NCI-H510A (cell line): ENCODE measurements at places on chromosomes 12 and 14.
A peak's percentile ranks its signal among the peaks of the same experiment; 100 is the strongest.

DNA sequence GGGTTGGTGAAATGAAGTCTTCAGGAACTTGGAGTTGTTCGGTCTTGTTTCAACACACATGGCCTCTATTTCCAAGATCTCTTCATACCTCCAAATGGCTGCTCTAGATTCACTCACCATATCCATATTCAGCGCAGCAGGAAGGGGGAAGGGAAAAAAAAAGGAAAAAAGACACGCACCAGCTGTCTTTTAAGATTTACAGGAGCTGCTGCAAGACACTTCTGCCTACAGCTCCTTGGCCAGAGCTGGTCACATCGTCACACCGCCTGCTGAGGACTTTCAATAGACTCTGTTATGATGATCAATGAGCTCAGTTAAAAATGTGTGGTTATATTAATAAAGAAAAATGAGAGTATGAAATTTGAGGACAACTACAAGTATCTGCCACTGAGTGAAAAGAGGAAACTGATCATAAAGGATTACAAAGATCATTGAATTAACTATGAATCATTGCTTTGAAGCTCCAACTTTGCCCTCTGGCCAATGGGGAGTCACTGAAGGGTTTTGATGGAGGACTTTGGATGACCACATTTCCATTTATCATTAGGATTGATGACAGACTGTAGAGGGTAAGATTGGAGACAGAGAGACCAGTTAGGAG lies 182.1 kb upstream of the HMGA2 start:
- no peak for DNase-seq

DNA sequence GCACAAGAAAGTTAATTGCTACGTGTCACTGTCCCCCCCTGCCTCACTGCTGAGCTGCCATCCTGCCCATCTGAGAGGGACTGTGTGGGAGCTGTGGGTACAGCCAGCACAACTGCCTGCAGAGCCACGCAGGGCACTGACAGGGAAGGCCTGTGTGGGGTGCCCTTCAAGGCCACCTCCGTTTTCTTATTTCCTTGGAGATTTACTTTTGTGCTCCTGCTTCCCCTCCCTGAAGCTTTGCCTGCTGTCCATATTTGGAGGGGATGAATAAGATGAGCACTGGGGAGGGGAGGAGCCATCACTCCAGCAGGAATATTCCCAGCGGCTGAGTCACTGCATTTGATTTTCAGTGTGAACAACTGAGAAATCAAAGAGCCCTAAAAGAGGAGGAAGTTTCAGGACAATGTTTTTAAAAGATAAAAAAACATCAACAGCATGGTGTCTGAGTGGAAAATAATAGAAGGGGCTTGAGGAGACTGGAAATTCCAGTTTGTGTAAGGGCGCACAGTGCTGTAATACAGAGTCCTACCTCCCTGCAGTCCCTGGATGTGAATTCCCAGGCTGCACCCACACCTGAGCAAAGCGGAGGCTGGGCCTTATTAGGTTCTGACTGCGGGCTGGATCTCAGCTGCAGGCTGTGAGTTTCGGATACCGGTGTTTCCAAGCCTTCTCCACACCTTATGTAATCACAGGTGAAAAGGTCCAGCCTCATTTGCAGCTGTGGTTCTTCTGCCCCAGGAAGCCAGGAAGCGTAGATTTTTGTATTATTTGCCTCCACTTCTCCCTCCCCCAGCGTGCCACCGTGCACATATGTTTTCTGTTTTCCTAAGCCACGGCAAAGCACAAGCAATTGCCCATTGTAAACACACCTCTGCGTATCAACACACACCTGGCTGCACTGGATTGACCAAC lies 192.6 kb upstream of the BCL2L14 start:
- DNase-seq, result peak; percentile 76

DNA sequence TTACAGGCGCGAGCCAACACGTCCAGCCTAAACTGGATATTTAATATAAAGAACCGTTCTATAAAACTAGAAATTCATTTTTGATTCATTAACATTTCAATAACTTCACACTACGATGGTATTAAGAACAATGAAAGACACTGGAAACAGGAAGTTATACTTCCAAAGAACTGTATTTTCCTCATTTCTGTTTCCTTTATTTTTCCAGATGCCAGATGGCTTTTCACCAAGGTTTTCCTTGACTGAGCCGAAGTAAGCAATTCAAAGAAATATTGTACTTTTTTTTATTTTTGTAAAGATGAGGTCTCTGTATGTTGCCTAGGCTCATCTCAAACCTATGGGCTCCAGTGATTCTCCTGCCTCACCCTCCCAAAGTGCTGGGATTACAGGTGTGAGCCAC lies 28.2 kb downstream of the EEA1 start:
- no peak for DNase-seq

GRCh38 chr14:88264116-88264515 lies 59.0 kb downstream of the KCNK10 start:
- no peak for DNase-seq

DNA sequence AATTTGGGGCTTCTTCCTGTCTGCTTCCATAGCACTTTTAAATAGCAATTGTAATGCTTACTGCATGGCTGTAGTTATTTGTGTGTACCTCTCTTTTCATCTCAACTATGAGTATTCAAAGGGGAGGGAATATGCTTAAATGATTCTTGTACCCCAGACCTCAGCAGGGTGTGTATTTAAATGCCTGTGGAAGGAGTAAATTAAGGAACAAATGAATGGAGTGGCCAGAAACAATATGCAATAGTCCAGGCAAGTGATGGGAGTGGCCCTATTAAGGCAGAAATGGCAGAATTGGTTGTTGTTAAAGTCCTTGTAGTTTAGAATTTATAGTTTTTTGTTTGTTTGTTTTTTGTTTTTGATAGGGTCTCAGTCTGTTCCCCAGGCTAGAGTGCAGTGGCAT lies 1.5 kb downstream of the RAD51B start:
- DNase-seq, result no peak

- no peak for DNase-seq
Measured at GRCh38 chr14:47186486-47186885, 488.9 kb downstream of the MDGA2 start.

DNA sequence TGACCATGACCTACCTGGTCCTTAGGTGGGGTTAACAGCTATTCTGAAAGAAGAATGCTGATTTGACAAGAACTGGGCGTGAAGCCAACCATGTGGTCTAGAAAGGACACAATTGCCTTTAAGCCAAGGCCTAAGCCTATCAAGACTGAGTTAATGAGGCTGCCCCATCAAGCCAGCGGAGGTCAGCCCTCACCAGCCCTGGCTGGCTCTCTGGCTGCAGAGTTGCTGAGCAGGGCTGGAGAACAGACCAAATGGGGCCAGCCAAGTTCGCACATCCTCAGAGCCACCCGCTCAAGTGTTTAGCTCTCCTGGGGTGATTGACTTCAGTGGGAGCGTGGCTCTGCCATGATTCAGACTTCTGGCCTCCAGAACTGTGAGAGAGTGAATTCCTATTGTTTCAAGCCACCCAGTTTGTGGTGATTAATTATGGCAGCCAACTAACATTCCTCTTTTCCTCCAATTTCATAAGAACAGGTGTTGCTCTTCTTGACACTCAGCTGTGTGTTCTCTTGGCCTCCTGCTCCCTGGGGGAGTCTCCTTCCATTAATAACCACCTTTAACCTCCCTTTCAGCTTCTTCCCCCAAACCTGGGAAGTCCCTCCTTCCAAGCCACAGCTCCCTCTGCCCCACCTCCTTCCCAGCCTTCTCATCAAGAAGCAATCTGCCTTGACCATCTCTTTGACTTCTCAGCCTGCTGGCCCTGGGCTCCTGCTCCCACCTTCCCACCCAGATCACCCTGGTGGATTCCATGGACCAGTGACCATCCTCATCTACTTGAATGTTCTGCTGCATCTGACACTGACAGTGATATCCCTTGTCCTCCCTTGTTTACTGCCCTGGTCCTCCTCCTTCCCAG lies 5.3 kb upstream of the SERPINA5 start:
- DNase-seq, result no peak

DNA sequence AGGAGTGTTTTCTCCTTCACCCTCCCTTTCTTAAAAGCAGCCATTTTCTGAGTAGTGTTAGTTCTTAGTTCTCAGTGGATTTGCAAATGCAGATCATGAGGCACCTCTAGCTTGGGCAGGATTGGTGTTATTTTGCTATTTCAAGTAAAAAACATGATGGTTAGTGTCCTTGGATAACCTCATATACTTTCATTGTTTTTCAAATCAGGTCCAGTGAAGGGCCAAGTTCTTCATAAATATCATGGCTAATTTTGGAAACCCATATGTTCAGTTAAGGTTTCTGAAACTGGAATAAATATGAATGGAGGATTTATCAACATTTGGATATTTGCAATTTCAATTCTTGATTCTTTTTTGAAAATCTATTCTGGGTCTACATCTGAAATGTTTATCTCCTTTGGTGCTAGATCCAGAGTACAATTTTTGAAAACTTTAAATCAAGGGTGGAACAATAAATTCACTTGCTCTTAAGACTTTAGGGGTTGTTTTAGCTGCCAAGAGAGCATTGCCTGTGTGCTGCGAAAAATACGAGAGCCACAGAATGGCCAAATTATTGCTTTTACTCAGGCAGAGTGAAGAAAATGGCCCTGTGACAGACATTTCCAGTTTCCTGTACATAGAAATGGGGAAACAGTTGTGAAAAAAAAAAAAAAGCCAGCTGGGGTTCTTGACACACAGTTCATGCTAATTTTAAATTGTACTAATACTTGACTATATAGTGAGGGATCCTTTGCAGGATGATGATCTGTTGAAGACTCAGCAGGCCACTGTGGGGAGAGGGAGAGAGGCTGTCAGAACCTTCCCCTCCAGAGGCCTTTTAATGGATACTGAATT lies 104.6 kb downstream of the BICD1 start:
- no peak for DNase-seq

- no peak for DNase-seq
Measured at GRCh38 chr14:26200687-26201086, 397.1 kb downstream of the NOVA1 start.

DNA sequence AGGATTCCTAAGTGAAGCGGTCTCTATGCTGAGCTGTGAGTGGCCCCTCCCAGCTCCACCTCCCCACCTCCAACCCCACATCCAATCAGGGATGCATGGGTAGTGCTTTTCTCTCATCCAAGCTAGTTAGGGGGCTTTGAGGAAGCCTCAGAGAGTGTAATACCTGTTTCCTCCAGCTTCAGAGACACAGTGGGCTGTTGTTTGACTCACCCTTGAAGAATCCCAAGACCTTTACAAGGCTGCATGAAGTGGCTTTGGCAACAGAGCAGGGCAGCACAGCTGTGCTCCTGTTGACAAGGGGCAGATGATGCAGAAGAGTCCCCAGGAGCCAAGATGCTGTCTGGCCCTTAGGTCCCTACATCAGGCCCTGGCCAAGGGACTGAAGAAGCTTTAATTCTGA lies 27.1 kb upstream of the CLMN start:
- DNase-seq, result no peak

GRCh38 chr12:104490850-104491249 lies 34.1 kb downstream of the CHST11 start:
- peak; percentile 54 for DNase-seq

DNA sequence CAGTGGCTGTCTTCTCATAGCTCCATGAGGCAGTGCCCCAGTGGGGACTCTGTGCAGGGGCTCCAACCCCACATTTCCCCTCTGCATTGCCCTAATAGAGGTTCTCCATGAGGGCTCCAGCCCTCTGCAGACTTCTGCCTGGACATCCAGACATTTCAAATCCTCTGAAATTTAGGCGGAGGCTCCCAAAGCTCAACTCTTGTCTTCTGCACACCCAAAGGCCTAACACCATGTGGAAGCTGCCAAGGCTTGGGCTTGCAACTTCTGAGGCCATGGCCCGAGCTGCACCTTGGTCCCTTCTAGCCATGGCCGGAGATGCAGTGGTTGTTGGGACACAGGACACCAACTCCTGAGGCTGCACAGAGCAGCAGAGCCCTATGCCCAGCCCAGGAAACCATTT lies 20.5 kb upstream of the PPP2R5C start:
- DNase-seq, result no peak

DNA sequence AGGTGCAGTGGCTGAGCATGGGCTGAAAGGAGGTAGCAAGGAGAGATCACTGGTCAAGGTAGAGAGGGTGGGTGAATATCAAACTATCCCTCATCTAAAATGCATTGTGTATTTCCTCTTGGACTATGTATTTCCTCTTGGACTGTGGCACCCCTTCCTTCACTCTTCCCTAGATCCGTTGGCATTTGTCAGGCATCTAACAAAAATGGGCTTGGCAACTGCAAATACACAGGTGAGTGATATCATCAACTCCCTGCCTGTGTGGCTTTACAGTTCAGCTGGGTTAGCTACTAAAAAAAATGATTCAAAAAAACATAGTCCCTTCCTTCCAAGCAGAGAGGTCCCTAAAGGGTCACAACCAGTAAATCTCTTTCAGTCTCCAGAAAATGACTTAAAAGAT lies 142.8 kb upstream of the FUT8 start:
- no peak for DNase-seq

DNA sequence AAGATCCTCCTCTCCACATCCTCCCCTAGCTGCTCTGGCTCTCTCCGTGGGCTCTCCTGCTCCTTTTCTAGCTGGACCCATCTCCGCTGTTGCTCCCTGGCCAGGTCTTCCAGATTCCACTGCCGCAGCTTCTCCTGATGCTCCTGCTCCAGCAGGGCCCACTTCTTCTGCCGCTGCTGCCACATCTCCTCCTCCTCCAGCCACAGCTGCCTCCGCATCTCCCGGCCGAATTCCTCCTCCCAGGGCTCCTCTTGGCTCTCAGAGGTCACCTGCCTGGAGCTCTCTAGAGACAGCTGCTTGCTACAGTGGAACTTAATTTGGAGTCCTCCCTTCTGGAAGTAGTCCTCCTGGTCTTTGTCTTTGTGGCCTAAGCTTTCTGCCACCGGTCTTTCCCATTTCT lies 5.5 kb downstream of the FAM186B start:
- DNase-seq, result no peak

DNA sequence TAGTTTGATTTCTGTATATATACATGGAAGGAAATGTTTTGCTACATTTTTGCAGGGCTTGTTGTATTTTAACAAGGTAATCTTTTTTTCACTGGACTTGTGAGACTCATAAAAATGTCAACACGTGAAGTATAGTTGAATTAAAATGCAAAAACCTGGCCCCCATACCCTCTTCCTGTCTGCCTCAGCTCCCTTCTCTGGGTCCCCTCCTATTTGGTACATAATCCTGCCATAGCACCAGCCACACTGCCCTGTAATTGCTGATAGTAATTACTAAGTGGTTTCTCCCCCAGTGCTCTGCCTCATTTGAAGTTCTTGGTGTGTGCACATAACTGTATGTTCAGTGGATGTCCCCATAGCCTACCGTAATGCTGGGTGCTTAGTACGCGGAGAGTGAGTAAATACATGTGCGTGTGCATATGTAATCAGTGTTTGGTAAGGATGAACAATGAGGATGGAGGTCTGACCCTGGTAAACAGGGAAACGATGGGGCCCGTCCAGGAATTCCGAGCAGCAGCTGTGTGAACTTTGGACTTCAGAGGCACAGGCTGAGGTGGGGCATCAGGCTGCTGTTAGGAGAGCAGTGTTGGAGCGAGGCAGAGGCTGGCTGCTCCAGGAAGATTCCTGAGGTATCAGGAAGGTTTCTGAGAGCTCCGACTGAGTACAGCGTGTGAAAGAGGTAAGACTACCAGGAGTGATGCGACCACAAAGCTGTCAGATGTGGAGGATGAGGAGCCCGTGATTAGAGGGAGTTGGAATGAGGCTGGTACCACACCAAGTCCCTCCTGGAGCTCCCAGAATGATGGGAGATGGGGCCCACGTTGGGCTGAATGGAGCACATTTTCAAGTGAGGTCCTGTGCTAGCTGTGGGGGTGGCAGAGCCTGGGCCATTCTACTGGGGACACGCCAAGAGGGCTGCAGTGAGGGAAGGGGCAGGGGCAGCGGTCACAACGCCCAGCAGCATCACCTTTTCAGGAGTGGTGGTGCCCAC lies 106.8 kb downstream of the PELI2 start:
- DNase-seq, result no peak
